ENCODE measurements at places on chromosomes 12 and 14.

DNA sequence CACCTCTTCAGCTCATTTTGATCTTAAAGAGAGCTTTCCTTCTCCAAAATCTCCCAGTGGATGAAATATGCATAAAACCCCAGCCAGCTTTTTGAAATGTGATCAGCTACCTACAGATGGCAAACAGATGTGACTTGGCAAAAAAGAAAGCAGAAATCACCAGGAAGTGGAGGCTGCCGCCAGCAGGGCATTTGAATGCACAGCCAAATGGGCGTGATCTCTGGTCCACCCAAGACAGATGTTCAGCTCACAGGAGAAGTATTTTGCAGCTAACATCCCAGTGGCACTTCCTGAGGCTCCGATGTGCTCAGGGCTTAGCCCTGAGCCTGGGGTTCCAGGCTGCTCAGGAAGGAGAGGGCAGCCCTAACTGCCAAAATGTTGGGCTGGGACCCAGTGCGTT lies 78.3 kb downstream of the LGMN start:
- 0 out of 3 replicates have a peak, but pooled peaks cover 4% of the 10 kb centered on the region for H3K36me3 ChIP-seq
- H3K27ac ChIP-seq = no peak overlapping the region
- no peaks in the 10 kb centered on the region for H3K27me3 ChIP-seq
- no peak for DNase-seq
- no peaks in the 10 kb centered on the region for H3K4me1 ChIP-seq

GRCh38 chr12:128190614-128191013 lies 76.4 kb upstream of the TMEM132C start:
- no peak for DNase-seq
- no peak overlapping the region for H3K27ac ChIP-seq
- no peaks in the 10 kb centered on the region for H3K27me3 ChIP-seq
- no peaks in the 10 kb centered on the region for H3K36me3 ChIP-seq
- no peaks in the 10 kb centered on the region for H3K4me1 ChIP-seq
- no peak overlapping the region for H3K4me3 ChIP-seq

GRCh38 chr12:131060011-131060703 lies 106.5 kb downstream of the ADGRD1 start:
- no peaks in the 10 kb centered on the region for H3K27me3 ChIP-seq
- no peak overlapping the region for H3K4me3 ChIP-seq
- DNase-seq = no peak
- peaks cover 11% of the 10 kb centered on the region for H3K4me1 ChIP-seq

DNA sequence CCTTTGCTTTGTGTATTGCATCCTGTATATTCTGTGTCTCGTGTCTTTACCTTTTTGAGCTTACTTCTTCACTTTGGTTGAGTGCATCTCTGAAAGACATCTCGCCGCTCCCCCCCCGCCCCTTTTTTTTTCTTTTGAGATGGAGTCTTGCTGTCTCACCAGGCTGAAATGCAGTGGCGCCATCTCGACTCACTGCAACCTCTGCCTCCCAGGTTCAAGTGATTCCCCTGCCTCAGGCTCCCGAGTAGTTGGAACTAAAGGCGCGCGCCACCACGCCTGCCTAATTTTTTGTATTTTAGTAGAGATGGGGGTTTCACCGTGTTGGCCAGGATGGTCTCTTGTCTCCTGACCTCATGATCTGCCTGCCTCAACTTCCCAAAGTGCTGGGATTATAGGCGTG lies 49.9 kb downstream of the DIP2B start:
- peaks cover 4% of the 10 kb centered on the region for H3K36me3 ChIP-seq
- H3K27me3 ChIP-seq = no peaks in the 10 kb centered on the region
- H3K4me3 ChIP-seq = no peak overlapping the region
- H3K4me1 ChIP-seq = peaks cover 71% of the 10 kb centered on the region
- no peak overlapping the region for H3K27ac ChIP-seq
- DNase-seq = no peak
